ENCODE measurements at places on chromosomes 1 and 21.

GRCh38 chr1:32275424-32275823 is 16.5 kb upstream of the HDAC1 start:
- no peaks in the 10 kb centered on the region for H3K4me1 ChIP-seq
- H3K27me3 ChIP-seq, result no peaks in the 10 kb centered on the region
- no peaks in the 10 kb centered on the region for H3K36me3 ChIP-seq
- DNase-seq, result no peak
- H3K27ac ChIP-seq, result no peak overlapping the region
- H3K4me3 ChIP-seq, result no peak overlapping the region

- H3K36me3 ChIP-seq, result no peaks in the 10 kb centered on the region
- H3K4me3 ChIP-seq, result no peak overlapping the region
- peaks cover 2% of the 10 kb centered on the region for H3K4me1 ChIP-seq
Observed at GRCh38 chr1:55876276-55877060, 661.3 kb upstream of the USP24 start.

DNA sequence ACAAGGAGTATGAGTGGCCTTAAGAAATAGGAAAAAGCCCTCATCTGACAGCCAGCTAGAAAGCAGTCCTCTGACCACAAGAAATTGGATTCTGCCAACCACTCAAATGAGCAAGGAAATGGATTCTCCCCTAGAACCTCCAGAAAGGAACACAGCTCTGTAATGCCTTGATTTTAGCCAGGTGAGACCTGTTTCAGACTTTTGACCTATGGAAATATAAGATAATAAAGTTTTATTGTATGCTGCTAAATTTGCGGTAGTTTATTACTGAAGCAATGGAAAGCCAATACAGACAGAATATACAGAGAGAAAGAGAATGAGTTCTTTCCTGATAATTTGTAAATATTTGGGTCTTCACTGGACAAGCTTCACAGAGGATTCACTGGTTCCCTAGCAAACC is 28.8 kb upstream of the SELE start:
- H3K36me3 ChIP-seq, result no peaks in the 10 kb centered on the region
- H3K27ac ChIP-seq, result no peak overlapping the region
- no peaks in the 10 kb centered on the region for H3K4me1 ChIP-seq
- H3K4me3 ChIP-seq, result no peak overlapping the region
- H3K27me3 ChIP-seq, result no peaks in the 10 kb centered on the region

DNA sequence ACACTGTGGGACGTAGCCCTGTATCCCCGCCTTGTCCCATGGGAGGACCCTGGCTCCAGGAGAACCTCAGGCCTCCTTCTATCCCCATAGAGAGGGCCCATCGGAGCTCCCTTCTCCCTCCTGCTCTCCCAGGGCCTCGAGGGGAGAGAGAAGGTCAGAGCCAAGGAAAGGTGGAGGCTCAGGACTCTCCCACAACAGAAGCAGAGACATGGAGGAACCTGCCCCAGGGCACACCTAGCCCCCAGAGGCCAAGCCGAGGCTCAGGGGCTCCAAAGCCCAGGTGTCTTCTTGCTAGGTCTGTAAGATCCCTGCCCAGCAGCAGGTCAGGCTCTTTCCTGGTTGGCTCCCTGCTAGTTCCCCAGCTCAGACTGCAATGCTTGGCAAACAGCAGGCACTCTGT is 34.4 kb upstream of the ARF1 start:
- no peak overlapping the region for H3K4me3 ChIP-seq
- no peak overlapping the region for H3K27ac ChIP-seq
- H3K36me3 ChIP-seq, result no peaks in the 10 kb centered on the region
- H3K27me3 ChIP-seq, result no peaks in the 10 kb centered on the region
- no peaks in the 10 kb centered on the region for H3K4me1 ChIP-seq
- no peak for DNase-seq

DNA sequence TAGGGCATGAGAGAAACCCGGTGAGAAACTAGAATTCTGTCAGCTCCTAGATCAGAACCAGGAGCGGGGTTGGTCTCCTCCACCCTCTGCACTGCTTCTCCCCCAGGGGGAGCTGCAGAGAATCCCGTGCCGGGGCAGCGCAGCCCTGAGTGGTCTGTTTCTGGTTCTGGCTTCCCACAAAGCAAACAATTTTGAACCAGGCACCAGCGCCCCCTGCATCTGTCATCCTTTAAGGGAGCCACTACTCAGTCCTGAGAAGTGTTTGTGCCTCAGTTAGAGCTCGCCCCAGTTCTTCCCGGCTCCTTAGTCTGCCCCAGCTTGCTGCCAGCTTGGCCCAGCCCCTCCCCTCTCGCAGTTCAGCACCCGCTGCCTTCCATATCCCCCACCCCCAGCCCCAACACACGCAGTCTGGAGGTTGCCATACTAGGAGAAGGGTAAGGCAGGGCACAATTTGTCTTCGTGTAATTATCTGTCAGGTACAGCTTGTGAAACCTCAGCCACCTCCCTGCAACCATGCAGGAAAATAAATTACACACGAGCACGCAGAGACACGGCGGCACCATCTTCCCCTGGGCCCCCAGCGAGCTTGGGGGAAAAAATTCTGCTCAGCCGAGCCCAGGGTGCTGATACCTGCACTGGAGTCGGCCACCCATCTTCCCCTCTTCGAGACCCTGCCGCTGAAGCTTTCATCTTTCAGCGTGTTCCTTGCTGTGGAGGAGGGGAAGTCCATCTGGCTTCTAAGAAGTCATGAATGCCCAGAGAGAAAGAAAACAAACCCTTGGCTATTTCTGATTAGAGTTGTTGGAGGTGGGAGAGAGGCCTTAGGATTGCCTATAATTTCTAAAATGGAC is 62.6 kb upstream of the CD1D start:
- no peaks in the 10 kb centered on the region for H3K27me3 ChIP-seq
- H3K4me1 ChIP-seq, result peaks cover 15% of the 10 kb centered on the region
- peak; percentile 76 for DNase-seq
- no peaks in the 10 kb centered on the region for H3K36me3 ChIP-seq
- H3K27ac ChIP-seq, result no peak overlapping the region

- peaks cover 42% of the 10 kb centered on the region for H3K36me3 ChIP-seq
- H3K4me1 ChIP-seq, result no peaks in the 10 kb centered on the region
- DNase-seq, result no peak
- H3K4me3 ChIP-seq, result no peak overlapping the region
Observed at GRCh38 chr1:236759252-236759859, 35.7 kb upstream of the MTR start.

GRCh38 chr1:37290718-37291117 is 183.7 kb upstream of the ZC3H12A start:
- H3K4me3 ChIP-seq, result no peak overlapping the region
- no peaks in the 10 kb centered on the region for H3K4me1 ChIP-seq
- no peak overlapping the region for H3K27ac ChIP-seq
- no peak for DNase-seq

DNA sequence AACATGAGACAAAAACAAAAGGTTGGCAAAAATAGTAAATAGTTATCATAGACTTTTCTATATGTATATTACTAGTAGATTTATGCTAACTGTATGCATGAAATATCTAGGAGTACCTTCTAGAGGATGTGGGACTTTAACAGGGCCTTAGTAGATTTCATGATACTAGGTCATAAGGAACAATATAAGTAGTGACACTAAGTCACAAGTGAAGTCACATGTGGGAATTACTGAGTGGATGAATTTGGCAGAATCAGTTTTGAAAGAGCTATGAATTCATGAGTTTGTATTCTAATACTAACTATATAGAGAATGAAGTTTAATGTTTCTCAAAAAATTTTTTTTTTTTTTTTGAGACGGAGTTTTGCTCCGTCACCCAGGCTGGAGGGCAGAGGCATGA is 53.1 kb upstream of the GPR25 start:
- peaks cover 7% of the 10 kb centered on the region for H3K36me3 ChIP-seq
- no peak overlapping the region for H3K27ac ChIP-seq
- no peaks in the 10 kb centered on the region for H3K27me3 ChIP-seq
- no peak for DNase-seq
- H3K4me3 ChIP-seq, result no peak overlapping the region

DNA sequence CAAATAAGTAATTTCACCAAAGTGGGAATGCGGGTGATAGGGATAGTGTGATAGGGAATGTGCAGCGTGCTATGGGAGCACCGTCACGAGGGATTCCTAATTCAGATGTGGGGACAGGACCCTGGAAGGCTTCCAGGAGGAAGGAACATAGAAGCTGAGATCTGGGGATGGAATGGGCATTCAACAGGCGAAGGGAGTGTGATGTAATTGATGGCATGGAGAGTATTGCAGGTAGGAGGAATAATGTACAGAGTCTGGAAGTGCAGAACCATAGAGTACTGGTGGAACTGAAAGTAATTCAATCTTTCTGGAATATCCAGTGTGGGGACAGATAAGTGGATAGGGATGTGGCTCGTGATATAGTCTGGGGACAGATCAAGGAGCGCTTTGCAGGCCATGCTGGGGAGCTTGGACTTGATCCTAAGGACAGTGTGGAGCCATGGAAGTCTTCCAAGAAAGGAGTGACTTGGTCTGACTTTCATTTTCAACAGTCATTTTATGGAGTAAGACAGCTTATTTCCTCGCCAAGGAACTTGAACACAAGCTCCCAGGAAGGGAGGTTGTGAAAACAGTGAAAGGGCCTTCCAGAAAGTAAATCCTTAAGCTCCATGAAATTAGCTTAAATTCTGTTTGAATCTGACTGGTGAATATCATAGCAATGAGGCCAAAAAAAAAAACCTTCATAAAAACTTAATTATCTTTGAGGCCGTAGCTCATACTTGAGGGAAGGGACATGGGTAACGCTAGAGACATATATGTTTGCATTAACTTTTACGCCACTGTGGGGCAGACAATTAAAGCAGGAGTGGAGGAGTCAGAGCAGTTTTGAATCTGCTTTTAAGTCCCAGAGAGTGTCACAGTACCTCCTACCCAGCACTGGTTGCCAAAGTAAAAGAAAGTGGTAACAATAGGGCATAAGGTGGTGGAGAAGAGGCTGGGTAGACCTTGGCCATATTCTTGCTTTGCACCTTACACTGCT is 55.8 kb downstream of the ROR1 start:
- H3K4me1 ChIP-seq, result peaks cover 58% of the 10 kb centered on the region
- no peaks in the 10 kb centered on the region for H3K27me3 ChIP-seq
- no peak for DNase-seq
- peak overlapping the region; percentile 75 for H3K27ac ChIP-seq

- H3K27me3 ChIP-seq, result no peaks in the 10 kb centered on the region
- DNase-seq, result no peak
- H3K4me3 ChIP-seq, result no peak overlapping the region
- H3K27ac ChIP-seq, result no peak overlapping the region
Observed at GRCh38 chr1:3767328-3767925, 5.1 kb upstream of the SMIM1 start.

DNA sequence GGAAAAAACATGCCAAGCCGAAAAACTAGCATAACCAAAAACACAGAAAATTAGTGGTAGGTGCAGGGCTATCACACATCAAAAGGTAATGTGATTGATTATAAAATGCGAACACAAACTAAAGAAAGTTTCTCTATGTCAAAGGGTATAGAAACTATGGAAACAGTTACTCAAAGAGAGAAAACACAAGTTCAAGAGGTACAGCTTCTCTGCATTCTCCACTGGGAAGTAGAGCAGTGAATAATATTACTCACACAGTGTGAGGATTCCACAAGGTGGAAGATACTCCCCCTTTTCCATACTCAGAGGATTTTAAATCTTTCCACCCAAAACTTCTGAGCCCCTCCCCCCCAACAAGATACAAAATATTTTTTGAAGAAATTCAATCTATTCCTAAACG is 18.6 kb downstream of the AKT3 start:
- no peak overlapping the region for H3K4me3 ChIP-seq
- no peaks in the 10 kb centered on the region for H3K36me3 ChIP-seq
- H3K27me3 ChIP-seq, result no peaks in the 10 kb centered on the region
- no peak overlapping the region for H3K27ac ChIP-seq

DNA sequence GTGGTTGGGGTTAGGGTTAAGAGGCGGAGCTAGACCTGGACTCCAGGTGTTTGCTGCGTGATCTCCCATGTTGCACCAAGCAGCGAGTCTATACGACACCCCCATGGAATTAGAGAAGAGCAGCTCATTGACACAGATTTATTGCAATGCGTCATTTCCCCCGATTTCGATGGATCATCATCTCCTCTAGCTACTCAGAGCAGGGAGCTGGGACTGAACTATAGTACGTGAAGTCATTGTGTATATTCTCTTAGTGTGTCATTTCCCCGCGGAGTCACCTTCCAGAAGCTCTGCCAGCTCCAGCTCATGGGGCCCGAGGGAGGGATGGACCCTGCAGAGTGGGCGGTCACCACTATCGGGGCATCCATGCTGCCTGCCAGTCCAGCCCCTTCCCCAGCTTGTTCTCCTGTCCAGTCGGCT is 7.5 kb upstream of the C2CD2 start:
- no peak overlapping the region for H3K27ac ChIP-seq
- no peak for DNase-seq
- H3K27me3 ChIP-seq, result no peaks in the 10 kb centered on the region
- peaks cover 3% of the 10 kb centered on the region for H3K4me1 ChIP-seq
- H3K36me3 ChIP-seq, result no peaks in the 10 kb centered on the region

GRCh38 chr1:234907940-234908405 is 220.7 kb downstream of the TOMM20 start:
- DNase-seq, result no peak
- H3K27ac ChIP-seq, result peak overlapping the region; percentile 50
- H3K4me3 ChIP-seq, result no peak overlapping the region
- no peaks in the 10 kb centered on the region for H3K36me3 ChIP-seq
- H3K4me1 ChIP-seq, result peaks cover 6% of the 10 kb centered on the region

- no peaks in the 10 kb centered on the region for H3K27me3 ChIP-seq
- no peak overlapping the region for H3K27ac ChIP-seq
- H3K4me1 ChIP-seq, result no peaks in the 10 kb centered on the region
- no peak for DNase-seq
- H3K4me3 ChIP-seq, result no peak overlapping the region
Observed at GRCh38 chr1:192167011-192167410, 8.7 kb downstream of the RGS18 start.

GRCh38 chr1:59927213-59927612 is 640 bp upstream of the CYP2J2 start:
- H3K4me1 ChIP-seq, result no peaks in the 10 kb centered on the region
- peak overlapping the region; percentile 43 for H3K4me3 ChIP-seq
- H3K27me3 ChIP-seq, result no peaks in the 10 kb centered on the region
- H3K27ac ChIP-seq, result no peak overlapping the region

DNA sequence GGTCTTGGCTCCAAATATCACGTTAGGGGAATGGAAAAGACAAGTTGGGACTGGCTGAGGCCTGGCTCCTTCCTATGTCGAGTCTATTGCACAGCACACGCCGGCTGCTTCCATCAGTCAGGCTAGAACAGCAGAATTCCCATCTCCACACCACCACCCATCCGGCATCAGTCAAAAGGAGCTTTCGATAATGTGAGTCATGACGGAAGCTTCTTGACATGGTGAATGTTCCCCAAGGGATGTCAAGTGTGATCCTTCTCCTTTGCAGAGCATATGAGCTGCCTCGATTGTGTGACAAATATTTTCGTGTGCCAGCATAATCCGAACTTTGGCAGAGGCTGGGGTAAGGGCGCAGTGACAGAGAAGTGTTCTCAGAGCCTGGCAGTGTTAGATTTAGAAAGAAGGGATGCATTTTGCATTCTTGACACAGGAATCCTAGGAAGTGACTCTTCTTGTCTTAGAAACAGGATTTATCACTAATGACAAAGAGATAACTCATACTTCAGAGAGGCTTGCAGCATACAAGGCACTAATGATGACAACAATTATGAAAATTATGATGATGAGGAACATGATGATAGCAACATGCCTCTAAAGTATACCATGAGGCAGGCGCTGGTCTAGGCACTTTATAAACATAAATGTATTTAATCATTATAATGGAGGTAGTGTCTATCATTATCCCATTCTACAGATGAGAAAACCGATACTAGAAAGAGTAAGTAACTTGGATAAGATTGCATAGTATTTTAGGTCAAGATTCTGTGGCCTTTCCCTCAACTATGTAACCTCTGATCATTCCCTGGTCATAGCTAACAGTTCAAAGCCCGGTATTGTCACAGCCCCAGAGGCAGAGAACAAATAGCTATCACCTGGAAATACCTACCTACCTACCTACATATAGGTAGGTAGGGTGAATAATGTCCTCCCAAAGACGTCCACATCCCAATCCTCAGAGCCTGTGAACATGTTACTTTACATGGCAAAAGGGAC is 135.0 kb downstream of the KCNJ6 start:
- no peak overlapping the region for H3K27ac ChIP-seq
- DNase-seq, result no peak
- H3K27me3 ChIP-seq, result no peaks in the 10 kb centered on the region
